ENCODE measurements at places on chromosomes 16 and 17. TPM values are rescaled to one million over a fixed set of nuclear protein-coding genes. Genes with fewer than 3 reads are reported as not detected.

- no peak for DNase-seq
These were observed 12.2 kb upstream of the KCNJ2 start for GRCh38 chr17:70157151-70157550.

DNA sequence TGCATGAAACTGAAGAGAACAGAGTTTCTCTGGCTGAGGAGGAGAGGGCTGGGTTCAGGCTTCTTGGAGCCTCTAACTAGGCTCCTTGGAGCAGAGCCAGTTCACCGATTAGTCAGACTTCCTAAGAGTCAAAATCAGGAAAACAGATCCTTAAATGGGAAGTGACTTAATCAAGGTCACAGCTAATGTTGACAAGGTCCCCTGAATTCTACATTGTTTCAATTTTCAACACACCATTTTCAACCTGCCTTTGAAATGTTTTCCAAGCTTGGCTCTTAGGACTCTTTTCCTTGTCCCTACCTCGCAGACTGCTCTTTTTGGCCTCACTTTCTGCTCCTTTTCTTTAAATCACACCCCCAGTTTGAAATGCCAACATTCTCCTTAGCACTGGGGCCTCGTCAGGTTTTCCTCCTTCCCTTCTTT lies 16.3 kb downstream of the MYL4 start:
- DNase-seq, result no peak

The SLFN5 gene
- 11.5 TPM for polyA plus RNA-seq

The MYH3 gene
- polyA plus RNA-seq, result 3.3 TPM

The KRT26 gene
- polyA plus RNA-seq, result not detected

The CCDC200 gene
- 6.2 TPM for polyA plus RNA-seq

The GRAP gene
- 6.1 TPM for polyA plus RNA-seq

The KRTAP9-4 gene
- polyA plus RNA-seq, result not detected

All from right renal pelvis (tissue), 4 donors.